ENCODE measurements at places on chromosomes 5 and 9.
A peak's percentile ranks its signal among the peaks of the same experiment; 100 is the strongest.

- DNase-seq, result no peak
Observed at GRCh38 chr9:111232997-111233790, 96.8 kb downstream of the OR2K2 start.

- DNase-seq, result no peak
Observed at GRCh38 chr5:123701511-123702200, 189.7 kb downstream of the CSNK1G3 start.

GRCh38 chr5:143543358-143544255 is 140.1 kb upstream of the NR3C1 start:
- no peak for DNase-seq

DNA sequence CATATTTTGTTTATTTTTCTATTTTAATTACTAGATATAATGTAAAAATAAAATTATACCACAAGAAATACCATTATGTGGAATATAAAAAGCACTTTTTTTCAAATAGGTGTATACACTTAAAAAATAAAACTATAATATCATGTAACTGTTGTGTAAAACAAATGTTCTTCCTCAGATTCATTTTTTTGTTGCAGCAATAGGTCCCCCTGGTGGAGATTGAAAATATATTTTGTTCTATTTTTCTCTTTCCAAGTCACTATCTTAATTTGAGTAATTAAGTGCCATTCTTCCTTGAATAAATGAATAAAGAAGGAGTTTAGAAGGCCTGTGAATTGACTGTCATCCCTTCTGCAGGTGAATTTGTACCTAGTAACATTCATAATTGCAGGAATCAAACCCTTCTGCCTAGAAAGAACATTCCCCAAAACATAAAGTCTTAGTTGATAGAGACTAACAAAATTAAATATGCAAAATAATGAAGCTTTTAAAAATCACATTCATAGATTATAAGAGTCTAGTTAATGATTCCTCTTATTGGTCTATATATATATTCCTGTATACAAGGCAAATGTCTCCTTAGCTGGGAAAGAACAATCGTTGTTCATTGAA is 23.4 kb downstream of the CETN3 start:
- no peak for DNase-seq

- DNase-seq, result no peak
Observed at GRCh38 chr9:116990592-116990991, 303.5 kb downstream of the TRIM32 start.

GRCh38 chr5:1065891-1066650 is 45.8 kb downstream of the SLC12A7 start:
- no peak for DNase-seq

GRCh38 chr5:17879276-17879675 is 245.0 kb downstream of the TAF11L14 start:
- DNase-seq, result no peak

DNA sequence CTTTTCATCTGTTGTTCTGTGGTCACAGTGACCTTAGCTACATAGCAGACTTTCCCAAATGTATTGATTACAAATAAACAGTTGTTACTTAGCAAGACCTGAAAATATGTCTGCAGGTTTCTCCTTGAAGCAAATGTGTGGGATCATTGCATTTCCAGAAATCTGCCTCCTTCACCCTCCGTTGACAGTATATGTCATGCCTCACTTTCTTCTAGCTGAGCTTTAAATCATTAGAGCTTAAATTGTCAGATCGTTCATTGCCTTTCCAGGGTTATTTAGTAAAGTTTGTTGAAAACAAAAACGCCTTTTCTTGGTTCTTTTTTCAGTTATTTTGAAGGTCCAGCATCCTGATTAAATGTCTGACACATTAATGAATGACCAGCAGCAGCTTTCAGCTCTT is 2.3 kb upstream of the MAML1 start:
- no peak for DNase-seq

DNA sequence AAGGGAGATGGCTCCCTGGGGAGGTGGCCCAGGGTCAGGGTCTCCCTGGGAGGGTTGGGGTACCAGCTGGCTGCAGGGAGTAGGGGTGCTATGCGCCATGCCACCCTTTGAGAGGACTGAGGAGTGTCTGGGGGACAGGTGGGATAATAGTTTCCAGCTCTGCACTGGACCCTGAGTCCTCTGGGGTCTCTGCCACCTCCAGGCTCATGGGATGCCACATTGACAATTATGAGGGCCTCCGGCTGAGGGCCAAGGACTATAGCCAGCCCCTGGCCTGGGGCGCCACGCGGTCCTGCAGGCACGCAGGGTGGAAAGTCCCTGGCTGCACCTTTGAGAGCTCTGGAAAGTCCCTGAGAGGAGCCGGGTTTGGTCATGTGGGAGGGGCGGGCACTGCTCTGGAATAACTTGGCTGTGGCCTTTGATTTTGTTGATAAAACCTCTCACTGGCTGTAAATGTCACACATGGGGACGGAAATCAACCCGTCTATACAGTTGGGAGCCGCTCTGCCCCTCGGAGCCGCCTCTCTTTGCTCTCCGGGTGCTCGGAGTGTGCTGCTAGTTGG is 16.0 kb downstream of the TRAF2 start:
- DNase-seq, result no peak

DNA sequence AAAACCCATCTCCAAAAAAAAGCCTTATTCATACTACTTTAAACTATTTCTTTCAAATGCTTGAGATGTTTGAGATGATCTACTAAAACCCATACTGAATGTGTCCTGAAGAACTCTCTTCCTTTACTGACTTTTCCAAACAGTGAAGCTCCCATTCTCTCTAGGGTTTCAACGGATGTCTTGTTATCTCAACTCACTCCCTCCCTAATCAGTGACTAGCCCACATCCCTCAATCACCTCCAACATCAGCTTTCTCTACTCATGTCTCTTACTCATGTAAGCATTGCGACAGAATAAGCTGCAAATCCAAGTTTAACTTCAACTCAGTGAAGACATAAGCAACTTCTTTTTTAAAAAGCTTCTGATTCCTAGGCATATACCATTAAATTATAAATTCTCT is 42.1 kb downstream of the WDR41 start:
- DNase-seq, result no peak

- DNase-seq, result no peak
Observed at GRCh38 chr5:14506140-14506538, 75.5 kb upstream of the OTULINL start.

DNA sequence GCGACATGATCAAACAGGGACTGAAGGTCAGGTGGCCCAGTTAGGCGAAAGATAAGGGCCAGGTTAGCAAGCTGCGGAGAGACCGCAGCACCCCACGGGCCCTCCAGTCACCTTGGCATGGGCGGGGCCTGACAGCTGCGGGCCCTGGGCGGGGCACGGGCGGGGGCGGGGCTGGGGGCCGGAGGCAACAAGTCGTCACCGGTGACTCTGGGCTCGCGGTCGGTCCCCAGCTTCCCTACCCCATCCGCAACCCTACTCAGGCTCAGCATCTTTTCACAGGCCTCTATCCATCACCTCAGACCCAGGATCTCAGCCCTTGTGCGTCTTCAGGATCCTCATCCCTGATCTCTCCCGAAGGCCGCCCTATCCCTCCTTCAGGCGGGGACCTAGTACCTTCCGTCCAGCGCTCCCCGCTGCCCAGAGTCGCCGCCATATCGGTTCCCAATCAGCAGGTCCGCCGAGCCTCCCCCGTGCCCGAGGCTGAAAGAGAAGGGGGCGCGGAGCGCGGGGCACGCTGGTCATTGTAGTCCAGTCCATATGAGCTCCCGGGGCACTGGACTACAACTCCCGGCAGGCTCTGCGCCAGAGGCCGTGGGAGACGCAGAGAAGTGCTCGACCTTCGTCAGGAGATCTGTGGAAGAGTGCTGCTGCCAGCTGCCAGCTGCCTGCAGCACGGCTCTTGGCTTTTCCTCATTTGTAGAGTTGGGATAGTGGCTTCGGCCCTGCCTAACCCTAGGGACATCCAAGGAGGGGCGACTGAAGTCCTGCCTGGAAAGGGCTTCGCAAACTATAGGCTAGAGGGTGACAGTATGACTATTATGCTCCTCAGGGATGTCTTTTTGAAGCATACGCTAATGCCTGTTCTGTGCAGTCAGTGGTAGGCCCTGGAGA is at the start of gene DNAJC18:
DNAJC18 (minus strand) TSS at position 513 of the 891 bp plus-strand sequence; CDS start at position 433, 80 bp downstream.
- peak; percentile 82 for DNase-seq

DNA sequence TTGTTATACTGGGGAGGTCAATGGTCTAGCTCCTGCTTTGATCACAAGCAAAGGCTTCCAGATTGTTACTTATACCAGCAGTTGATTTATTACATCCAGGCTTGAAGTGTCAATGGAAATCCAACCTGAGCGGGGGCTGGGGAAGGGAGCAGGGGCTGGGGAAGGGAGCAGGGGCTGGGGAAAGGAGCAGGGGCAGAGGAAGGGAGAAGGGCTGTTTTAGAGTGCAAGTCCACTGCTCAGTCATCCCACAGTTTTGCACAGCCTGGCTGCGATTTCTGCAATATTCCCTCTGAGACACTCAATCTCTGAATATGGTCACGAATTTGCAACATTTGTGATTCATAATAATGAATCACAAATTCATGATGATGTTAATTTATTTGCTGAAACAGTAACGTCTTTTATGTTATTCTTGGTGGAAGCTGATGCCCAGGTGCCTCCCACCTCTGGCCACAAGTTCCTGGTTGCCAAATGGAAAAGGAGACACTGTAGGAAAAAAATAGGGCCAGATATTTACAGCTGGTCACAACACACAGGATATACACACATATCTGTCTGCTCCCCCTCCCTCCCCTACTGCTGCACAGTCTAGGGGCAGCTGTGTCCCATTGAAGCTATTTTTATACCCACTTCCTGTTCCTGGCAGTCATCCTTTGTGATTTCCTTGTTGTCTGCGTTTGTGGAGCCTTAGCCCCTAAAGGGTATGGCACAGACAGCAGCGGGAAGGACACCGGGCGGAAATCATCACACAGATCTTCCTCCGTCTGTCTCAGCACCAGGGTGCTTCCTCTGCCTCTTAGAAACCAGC is 325.1 kb downstream of the GADD45G start:
- DNase-seq, result no peak

DNA sequence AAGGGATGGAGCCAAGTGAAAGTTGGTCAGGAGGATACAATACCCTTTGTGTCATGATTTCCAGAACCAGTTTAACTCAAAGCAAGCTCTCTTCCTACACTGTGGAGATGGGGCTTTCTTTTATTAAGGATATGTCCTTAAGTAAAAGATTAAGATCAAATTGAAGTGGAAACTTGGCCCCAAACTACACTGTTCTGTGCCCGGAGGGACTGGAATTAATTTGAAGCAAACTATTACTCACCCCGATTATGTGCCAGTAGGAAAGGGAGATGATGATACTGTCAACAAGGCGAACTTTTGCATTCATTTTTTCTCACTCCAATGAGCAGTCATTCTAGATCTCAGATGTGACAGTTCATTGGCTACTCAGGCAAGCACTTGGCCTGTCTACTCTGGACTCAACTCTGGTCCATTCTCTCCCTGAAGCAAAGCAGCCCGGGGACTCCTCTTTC is 186.7 kb downstream of the NTRK2 start:
- no peak for DNase-seq

DNA sequence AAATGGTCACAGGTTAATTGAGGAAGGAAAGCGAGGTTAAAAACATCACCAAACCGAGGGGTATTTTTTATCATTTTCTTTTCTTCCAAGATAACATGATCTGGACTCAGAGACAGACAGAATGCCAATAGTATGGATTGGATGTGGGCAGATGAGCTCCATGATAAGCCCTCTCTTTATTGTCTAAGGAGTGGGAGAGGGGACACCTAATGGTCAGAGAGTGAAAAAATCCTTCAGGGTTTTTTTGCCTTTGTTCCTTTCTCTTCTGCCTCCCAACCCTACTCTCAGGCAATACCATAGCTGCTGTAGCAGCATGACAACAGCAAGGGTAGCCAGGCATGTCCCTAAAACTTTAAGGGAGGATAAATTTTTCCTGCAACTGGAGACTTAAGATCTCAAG is 94.7 kb downstream of the DIRAS2 start:
- no peak for DNase-seq

DNA sequence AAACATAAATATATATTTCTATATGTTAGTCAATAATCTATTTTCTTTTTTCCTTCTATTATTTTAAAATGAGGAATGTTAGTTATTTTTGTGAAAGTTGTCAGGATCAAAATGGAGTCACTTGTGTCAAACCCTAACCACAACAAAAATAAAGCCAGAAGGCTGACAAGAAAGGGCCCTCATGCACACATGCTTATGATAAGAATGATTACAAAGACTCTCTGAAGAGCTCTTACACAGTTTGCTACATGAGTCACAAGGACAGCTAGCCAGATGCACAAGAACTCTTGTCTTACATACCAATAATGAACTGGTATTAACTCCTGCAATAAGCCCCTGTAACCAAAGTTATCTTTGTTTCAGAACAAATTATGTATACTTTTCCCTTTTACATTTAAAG is 64.7 kb downstream of the GGTA1 start:
- no peak for DNase-seq

GRCh38 chr5:14153071-14153864 is 10.1 kb downstream of the TRIO start:
- DNase-seq, result no peak

GRCh38 chr5:78985725-78986223 is 664 bp upstream of the ARSB start:
- no peak for DNase-seq

GRCh38 chr5:118981783-118982182 is 6.6 kb downstream of the DTWD2 start:
- DNase-seq, result no peak

GRCh38 chr5:40798801-40799210 is 632 bp upstream of the PRKAA1 start:
- DNase-seq, result no peak

DNA sequence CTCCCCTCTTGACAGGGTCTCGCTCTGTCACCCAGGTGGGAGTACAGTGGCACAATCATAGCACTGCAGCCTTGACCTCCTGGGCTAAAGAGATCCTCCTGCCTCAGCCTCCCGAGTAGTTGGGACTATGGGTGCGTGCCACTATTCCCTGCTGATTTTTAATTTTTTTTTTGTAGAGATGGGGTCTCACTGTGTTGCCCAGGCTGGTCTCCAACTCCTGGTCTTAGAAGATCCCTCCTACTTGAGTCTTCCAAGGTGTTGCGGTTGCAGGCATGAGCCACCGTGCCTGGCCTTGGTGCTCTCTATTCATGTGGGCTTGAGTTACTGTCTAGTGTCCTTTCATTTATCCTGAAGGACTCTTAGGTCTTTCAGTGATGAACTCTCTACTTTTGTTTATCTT is 24.1 kb downstream of the EHMT1 start:
- DNase-seq, result no peak

DNA sequence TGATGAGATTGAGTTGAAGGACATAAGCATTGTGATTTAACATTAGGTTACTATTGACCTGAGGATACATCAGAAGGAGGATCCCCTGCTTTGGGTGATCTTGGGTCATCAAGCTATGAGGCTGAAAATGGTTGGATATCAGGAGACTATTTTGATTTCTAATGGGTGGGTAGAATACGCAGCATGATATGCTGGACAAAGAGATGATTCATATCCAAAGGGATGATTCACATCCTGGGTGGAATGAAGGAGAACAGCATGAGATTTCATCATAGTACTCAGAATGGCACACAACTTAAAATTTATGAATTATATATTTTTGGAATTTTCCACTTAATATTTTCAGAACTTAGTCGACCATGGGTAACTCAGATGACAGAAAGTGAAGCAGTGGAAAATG is 1759.5 kb upstream of the C9orf72 start:
- no peak for DNase-seq
